SW 1271 (cell line): ENCODE measurements at places on chromosomes 16 and 17.

GRCh38 chr16:54362591-54363206, 76.1 kb upstream of the IRX3 start:
- DNase-seq = no peak

GRCh38 chr16:30509081-30509765, 17.1 kb downstream of the ZNF768 start:
- DNase-seq = no peak

DNA sequence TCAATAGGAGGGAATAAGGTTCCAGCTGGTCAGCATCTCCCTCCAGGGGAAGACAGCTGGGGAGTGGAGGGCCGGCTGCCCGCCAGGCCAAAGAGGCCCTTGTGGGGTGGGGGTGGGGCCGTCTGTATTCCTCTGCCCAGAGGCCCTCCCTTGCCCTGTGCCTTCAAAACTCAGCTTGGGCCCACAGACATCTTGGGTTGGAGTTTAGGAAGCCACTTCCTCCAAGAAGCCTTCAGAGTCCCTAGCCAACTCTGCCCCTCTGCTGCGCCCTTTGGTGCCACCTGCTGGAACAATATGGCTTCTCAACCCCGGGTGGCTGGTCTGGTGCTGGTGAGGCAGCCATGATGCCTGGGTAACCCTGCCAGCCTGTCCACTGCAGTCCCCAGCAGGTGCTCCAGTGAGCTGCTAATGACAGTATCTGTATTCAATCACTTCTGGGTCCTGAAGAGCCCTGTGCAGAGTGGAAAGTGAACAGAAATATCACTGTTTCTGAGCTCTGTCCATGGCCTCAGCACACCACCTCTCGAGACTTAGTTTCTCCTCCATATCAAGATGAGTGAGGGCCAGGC, 16.7 kb downstream of the HSD11B2 start:
- DNase-seq = no peak

DNA sequence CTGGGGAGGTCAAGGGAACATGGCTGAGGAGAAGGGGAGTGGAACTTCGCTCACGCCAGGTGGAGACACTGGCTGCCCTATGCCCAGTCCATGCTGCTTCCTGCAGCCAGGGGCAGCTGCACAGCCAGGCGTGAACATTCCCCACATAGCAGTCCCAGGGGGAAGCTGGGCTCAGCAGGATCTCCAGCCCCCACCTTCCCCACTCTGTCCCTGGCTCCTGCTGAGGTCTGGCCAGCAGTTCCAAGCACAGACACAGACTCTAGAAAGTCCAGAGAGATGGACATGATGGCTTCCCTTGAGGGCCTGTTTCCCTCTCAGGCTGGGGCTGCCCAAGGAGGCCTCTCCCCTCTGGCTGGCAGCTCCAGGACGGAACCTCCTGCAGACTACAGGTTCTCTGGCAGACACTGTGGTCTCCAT, 9.3 kb downstream of the JUP start:
- DNase-seq = peak; percentile 7

GRCh38 chr17:12047681-12048376, 27.2 kb downstream of the MAP2K4 start:
- DNase-seq = no peak

GRCh38 chr16:35144212-35144932, 1685.0 kb downstream of the TP53TG3F start:
- no peak for DNase-seq
